ENCODE measurements at places on chromosomes 4 and X.

- DNase-seq: no peak
Measured at GRCh38 chr4:142160509-142160908, 524.1 kb downstream of the IL15 start.

GRCh38 chrX:6968231-6968630 is 179.3 kb upstream of the STS start:
- DNase-seq: no peak

DNA sequence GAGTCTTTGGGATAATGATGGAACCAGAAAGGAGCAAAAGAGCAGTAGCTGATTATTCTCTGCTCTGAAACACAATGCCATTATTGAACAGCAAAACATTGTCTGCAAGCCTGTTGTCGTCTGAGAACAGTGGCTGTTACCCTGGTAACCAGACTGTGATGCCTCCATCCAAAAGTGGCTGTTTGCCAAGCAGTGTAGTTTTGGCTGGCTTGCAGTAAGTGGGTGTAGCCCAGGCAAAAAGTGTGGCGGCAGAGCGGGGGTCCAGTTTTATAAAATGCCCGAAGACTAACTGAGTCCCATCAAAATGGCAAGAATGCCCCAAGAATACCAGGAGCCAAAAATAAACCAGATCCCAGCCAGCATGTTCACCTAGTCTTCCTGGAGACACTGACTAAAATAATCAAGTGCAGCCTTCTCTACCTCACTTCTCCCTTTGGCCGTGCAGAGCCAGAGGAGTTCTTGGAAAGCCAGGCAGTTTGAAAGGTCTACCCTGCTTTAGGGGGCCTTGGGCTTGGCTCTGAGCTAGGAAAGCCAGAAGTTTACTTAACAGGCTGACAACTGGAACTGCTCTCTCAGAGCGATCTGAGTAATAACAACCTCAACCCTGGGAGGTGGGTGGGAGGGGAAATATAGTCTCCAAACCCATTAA is 2.6 kb downstream of the PLP1 start:
- DNase-seq: no peak

DNA sequence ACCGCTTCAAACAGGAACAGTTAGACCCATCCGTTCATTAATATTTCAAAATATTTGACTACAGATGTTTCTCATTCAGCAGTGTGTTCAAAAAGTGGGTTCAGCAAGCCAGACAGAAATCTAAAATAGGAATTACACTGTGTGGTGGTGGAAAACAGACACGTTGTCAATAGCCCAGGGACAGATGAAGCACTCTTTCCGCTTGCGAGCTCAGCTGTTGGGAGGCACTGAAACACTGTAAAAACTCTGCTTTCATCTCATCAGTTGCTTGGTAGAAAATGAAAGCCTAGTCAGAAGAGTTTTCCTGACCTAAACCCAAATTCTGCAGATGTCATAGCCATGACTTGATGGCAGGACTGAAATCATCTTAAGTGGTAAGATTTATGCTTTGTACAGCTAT is 38.5 kb downstream of the LRP2BP start:
- peak; percentile 30 for DNase-seq

DNA sequence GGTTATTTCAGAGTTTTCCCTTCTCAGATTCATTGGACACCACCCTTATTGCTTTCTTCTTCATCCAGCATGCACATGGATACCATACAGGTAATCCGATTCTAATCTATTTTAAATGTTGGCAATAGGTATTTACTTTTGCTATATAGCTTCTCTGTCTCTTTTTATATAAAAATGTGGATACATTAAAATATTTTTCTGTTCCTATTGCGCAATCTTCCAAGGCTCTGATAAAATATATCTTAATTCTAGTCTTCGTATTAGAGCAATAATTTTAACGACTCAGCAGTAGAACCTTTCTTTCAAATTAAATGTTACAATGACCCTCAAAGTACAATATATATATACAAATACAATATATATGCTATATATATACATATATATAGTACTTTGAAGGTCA is 239.8 kb downstream of the DCAF12L2 start:
- DNase-seq: no peak

DNA sequence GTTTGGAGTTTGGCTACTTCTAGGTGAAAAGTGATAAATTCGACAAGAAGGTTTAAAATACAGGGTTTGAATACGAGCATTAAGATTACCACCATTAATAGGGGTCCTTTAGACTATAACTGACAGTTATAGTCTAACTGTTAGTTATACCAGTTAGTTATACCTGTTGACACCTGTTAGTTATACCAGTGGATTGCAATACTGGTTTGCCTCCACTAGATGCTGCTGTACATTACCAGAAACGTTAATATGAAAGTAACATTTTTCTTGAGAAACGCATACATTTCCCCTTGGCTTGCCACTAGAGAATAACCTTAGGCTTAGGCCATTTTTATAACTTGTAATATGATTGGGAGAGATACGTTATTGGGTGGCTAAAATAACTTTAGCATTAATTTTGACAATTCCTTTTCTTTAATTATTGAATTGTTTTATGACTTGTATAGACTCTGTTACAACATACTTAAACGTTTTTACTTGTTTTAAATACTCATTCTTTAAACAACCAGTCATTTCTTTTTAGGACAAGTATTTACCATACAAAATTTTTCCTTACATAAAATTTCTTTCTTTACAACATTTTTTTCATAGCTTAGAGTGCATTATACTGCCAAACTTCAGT is 911.2 kb downstream of the FSTL5 start:
- DNase-seq: peak; percentile 8

DNA sequence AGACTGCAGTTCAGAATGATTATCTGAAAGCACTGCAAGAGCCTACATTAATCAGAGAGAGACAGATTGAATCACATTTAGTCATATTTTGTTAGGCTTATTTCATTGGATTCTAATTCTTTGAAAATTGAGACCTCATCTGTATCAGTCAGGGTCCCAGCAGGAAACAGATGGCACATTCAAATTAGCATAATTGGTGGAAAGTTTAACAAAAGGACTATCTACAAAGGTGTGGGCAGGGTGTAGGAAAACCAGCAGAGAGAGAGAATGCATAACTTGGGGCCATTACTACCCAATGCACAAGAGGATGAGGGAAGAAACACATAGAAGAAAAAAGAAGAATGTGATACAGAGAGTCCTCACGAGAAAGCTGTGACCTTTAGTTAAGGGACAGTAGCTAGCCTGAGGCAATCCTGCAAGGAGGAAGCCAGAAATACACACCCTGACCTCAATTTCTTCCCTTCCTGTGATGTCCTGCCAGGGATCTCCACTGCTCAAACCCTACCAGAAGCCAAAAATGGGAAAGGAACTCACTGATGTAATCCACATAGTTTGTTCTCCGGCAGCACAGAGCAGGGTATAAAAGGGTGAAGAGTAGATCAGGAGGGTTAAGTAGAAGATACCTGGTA is 17.7 kb upstream of the XKRX start:
- no peak for DNase-seq

- DNase-seq: no peak
Measured at GRCh38 chr4:102554992-102555391, 53.8 kb downstream of the NFKB1 start.

GRCh38 chr4:115515772-115516171 is 402.4 kb upstream of the NDST4 start:
- DNase-seq: no peak

DNA sequence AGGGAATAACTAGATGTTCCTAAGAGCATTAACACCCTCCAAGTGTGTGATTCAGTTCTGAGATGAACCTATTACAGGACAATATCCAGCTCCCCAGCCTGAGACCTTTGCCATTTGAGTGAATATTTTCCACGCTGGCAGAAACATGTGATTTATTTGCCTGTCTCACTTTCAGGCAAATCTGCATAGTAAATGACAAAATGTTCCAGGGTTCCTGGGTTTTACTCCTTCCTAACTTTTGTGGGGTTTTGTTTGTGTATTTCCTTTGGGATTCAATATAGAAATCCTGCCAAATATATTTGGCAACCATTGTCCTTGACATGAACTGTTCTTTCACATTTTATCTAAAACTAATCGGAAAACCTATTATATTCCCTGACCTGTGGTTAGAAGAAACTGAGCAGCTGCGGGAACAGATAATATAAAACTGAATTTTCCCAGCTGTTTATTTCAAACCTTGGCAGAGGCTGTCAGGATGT is 12.5 kb downstream of the F8 start:
- DNase-seq: no peak

DNA sequence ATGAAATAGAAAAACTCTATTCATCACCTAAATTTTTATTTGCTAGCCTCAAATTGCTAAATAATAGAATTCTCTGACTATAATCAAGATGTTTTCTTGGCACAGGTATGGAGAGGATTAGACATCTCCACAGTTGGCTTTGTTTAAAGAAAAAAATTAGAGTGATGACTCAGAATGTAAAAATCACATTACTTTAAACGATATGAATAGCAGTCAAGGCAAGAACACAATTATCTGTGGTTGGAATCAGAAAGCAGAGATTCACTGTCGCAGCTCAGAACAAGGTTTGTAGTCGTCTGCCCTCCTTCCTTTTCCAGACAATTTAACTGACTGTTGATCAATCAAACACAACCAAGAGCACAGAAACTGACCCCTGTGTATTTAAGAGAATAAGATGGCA is 32.2 kb upstream of the CCKAR start:
- DNase-seq: no peak

All from activated CD4-positive, alpha-beta T cell treated with anti-CD3 and anti-CD28 coated beads for 48 hours (primary cell).